Fibroblast of the conjunctiva (primary cell): ENCODE measurements at places on chromosomes 2 and 18.

DNA sequence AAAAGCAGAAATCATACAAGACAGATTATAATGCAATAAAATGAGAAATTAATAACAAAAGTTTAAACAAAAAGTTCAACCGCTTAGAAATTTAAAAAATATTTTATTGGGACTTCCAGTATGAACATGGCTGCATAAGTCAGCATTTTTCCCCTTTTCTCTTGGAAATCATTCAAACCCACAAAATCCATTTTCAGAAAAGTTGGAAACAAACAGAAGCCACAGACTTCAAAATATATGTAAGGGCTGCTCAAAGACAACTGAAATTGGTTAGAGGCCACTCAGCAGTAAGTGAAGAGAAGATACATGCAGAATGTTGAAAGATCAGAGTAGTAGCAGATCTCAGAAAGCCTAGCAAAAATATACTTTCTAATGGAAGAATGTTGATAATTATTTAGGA, 194.0 kb downstream of the DYSF start:
- DNase-seq, result no peak

- no peak for DNase-seq
Measured at GRCh38 chr2:30306522-30306921, 75.2 kb downstream of the LBH start.

DNA sequence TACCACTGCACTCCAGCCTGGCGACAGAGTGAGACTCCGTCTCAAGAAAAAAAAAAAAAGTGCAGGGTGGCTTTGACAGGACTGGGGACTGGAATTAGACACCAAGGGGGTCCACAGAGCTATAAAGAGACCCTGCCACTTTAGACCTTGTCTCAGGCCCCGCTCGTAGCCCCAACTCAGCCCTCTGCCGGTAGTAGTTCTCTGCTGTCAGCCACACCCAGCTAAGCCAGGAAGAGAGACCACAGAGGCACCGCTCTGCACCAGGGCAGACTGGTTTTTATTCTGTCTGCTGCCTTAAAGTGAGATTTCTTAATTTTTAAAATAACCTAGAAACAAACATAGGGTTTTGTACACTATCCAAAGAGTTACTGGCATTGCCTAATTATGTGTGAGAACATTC, 66.0 kb downstream of the STEAP3 start:
- no peak for DNase-seq

- peak; percentile 71 for DNase-seq
Measured at GRCh38 chr2:165274698-165275097, 35.5 kb downstream of the SCN2A start.

DNA sequence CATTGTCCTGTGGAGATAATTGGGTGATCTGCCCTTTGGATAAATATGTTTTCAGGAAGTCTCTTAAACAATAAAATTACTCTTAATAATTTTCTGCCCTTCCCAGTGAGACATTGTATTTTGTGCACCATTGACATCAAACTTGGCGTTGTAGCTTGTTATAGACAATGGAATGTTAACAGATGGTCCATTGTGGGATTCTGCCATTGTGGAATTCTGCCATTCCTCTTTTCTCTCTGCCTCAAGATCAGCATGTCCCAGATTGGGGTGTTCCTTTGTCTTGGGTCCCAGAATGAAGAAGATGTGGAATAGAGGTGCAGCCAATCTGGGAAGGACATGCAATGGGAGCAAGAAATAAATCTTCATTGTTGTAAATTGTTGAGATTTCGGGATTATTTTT, 15.1 kb upstream of the LDAH start:
- no peak for DNase-seq

- no peak for DNase-seq
Measured at GRCh38 chr2:74843433-74843832, 9.5 kb downstream of the HK2 start.
